Globus pallidus (tissue), 1 donor: ENCODE measurements at places on chromosomes 12 and 14.

GRCh38 chr14:47846008-47846407 is 170.6 kb upstream of the MDGA2 start:
- DNase-seq, result no peak

- no peak for DNase-seq
Observed at GRCh38 chr12:62472472-62472871, 5.8 kb downstream of the MON2 start.

DNA sequence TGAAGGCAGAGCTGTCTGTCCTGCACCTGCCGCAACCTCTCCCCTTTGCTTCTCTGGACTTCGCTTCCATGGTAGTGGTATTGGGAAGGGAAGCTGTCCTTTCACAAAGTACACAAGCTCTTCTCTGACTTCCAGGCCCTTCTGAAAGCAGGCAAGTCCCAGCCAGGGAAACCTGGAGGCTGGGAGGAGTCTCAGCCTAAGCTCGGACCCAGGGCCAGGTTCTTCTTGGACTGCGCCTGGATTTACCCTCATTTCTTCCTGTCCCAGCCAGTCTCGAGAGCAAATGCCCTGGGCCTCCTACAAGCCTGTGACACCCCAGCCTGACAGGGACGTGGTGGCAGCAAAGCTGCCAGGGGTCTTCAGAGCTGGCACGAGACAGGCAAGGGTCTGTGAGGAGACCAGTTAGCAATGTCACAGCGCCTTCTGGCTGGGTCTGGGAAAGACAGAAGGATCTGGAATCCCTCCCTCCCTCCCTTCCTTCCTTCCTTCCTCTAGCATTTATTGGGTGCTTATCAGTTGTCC is 22.4 kb downstream of the ISCA2 start:
- DNase-seq, result no peak

- DNase-seq, result no peak
Observed at GRCh38 chr12:57210926-57211692, 5.5 kb upstream of the NXPH4 start.

GRCh38 chr12:66085213-66085612 is 45.3 kb downstream of the LLPH start:
- DNase-seq, result no peak

DNA sequence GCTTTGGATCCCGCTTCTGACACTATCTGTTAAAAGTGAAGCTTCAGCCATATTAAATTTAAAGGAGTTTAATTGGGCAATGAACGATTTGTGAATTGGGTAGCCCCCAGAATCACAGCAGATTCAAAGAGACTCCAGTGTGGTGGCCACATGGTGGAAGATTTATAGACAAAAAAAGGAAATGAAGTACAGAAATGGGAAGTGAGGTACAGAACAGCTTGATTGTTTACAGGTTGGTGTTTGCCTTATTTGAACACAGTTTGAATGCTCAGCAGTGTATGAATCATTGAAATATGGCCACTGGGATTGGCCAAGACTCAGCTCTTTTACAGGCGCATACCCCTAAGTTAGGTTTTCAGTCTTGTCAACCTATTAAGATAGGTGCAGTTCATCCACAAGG is 21.9 kb downstream of the CCDC91 start:
- no peak for DNase-seq

- DNase-seq, result no peak
Observed at GRCh38 chr12:96994900-96995299, 87.8 kb downstream of the NEDD1 start.

GRCh38 chr12:977156-977555 is 13.9 kb upstream of the ERC1 start:
- no peak for DNase-seq

- DNase-seq, result no peak
Observed at GRCh38 chr12:110591451-110592051, 8.4 kb upstream of the PPTC7 start.

- no peak for DNase-seq
Observed at GRCh38 chr12:97754306-97754705, 291.7 kb downstream of the RMST start.

DNA sequence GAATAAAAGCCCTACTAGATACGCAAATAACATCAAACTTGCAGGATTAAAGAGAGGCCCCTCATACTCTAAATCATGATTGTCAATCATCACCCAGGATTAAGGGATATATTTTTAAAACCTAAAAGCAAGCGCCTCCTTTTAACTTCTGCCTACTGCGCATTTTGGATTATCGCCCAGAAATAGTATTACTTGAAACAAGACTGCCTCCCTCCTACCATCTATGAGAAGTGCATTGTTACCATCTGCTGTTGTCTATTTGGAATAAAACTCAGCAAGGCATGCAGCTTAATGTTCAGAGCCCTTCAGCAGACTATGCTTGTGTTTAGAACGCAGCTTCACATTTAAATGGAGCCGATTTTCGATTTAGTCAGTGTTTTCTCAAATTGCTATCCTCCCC is 79.6 kb downstream of the EXOC5 start:
- DNase-seq, result peak; percentile 30

DNA sequence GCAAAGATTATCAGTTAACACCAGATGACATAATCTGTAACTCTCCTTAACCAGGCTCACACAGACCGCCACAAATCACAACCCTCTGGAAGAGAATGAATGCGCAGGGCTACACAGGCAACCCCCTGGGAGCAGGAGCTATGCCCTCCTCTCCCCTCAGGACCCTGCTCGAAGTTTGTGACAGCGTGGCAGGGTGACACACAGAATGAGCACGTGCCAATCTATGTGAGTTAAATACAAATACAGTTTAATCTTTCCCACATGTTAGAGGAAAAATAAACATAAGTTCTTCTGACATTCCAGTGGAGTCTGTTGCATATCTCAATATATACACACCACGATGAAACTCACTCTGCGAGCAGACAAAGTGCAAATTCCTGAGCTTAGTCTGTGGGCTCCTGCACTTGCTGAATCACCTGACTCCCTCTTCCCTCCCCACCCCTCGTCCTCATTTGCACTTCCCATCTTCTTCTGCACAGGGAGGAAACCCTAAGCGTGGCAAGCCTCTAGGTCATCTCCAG is 37.6 kb downstream of the BCAT1 start:
- no peak for DNase-seq

- no peak for DNase-seq
Observed at GRCh38 chr14:22112004-22112403, 438.4 kb upstream of the OR4E1 start.

GRCh38 chr12:32336261-32336660 is 63.1 kb upstream of the FGD4 start:
- DNase-seq, result no peak

DNA sequence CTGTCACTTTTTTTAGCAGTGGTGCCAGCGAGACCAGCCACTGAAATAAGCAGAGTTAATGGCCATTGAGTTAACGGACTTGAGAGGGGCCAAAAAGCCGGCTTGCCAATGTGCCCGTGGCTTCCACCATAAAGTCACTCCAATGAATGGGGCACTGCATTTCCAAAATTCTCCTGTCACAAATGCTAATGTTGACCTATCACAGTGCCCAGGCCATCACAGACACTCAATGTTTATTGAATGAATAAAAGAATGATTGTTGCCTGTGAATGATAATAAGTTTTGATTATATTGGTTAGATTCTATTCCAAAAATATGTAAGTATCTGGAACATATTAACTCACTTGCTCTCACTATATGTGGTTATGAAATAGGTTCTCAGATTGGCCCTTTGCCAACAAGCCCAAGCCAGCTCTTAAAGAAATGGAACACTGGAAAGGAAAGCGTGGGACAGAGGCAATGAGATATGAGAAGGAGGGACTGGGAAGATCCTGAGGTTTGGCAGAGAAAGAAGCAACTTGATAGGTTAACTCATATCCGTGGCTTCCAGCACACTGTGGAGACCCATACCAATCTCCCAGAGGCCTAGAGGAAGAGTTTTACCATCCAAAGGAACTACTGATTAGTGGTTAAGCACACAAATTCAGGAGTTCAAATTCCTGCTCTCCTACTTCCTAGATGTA is 108.7 kb downstream of the BTG1 start:
- DNase-seq, result no peak

GRCh38 chr14:91127924-91128323 is 14.1 kb downstream of the DGLUCY start:
- no peak for DNase-seq

DNA sequence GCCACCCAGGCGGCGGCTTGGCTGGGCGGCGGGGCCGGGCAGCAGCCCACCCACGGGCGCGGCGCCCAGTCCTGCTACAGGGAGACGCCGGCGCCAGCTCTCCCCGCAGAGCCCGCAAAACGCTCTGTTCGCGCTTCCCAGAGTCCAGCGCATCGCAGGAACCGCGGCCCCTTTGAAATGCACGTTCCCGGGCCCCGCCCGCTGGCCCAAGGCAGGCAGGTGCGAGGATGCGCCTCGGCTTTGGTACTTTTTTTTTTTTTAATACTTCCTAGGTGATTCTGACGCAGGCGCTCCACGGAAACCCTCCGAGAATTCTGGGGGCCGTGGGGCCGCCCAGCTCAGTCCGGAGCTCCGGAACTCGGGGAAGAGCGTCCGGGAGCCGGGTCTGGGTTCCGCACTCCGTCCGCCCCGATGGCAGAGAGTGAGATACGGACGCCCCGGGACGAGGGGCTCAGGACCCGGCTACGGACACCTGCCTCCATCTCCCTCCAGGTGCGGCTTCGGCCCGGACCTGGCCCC is 483 bp downstream of the POC1B start:
- peak; percentile 47 for DNase-seq

GRCh38 chr12:130832561-130833209 is 6.4 kb downstream of the STX2 start:
- DNase-seq, result peak; percentile 62

DNA sequence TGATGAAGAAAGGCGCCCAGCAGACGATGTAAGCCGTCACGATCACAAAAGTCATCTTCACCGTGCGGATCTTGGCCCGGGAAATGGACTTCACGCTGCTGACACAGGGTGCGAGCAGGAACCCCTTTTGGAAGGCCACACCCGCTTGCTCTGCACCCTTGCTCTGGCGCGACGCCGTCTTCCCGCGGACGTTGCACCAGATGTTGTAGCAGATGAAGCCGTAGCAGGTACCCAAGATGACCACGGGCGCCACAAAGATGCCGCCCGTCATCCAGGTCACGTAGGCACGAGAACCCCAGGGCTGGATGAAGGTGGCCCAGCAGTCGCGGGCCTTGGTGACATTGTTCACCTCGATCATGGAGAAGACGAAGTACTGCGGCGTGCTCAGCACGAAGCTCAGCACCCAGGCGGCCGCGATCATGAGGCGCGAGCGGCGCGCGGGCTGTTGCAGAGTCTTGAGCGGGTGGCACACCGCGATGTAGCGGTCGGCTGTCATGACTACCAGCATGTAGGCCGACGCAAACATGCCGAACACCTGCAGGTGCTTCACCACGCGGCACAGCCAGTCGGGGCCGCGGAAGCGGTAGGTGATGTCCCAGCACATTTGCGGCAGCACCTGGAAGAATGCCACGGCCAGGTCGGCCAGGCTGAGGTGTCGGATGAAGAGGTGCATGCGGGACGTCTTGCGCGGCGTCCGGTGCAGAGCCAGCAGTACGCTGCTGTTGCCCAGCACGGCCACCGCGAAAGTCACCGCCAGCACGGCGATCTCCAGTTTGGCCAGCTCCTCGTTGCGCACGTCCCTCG is 890 bp downstream of the AVPR1A start:
- DNase-seq, result no peak

DNA sequence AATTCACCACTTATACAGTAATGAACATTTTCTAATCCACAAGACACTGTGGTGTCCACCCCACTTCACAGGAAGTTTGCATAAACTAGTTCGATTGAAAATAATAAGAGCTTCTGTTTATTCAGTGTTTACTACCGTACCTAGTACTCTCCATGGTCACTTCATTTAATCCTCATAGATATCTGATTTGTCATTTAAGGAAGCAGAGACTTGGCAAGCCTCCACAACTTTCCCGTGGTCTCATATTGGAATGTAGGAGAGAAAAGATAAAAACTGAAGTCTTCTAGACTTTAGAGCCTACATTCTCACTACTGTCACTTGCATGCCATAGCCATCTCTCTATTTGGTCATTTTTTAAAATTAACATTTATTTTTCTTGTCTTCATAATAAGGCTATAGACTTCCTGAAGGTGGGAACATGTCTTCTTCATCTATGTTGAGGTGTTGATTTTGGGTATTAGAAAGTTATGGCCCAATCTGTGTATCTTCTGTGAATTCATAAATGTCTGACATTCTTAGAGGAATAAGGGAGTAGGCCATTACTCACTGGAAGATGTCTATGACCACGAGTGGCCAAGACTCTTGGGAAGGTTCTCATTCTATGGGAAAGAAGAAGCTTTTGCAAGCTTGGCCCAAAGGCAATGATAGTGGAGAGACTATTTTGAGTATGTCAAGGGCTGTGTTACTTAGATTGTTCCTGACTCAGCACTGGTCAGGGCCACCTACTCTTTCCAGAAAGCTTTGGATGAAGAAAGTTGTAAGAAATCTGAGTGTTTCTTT is 423.7 kb downstream of the LRIG3 start:
- DNase-seq, result no peak
